ENCODE measurements at places on chromosomes 13 and 19. TPM values are rescaled to one million over a fixed set of nuclear protein-coding genes. Genes with fewer than 3 reads are reported as not detected.

The TEKTIP1 gene
- polyA plus RNA-seq, result 4.9 TPM

The EMC10 gene
- polyA plus RNA-seq, result 62.6 TPM

The FCAR gene
- polyA plus RNA-seq, result 0.32 TPM

The ZNF260 gene
- 9.4 TPM for polyA plus RNA-seq
